ENCODE measurements at places on chromosomes 2 and 18.
A peak's percentile ranks its signal among the peaks of the same experiment; 100 is the strongest.

GRCh38 chr2:127573298-127573697 is 37.8 kb downstream of the MYO7B start:
- DNase-seq = no peak

- DNase-seq = no peak
These were observed 35.1 kb downstream of the EHD3 start for GRCh38 chr2:31269087-31269486.

GRCh38 chr2:128432423-128432822 is 113.8 kb upstream of the HS6ST1 start:
- no peak for DNase-seq

GRCh38 chr2:106563195-106563594 is 76.0 kb downstream of the CD8B2 start:
- no peak for DNase-seq

- DNase-seq = peak; percentile 48
These were observed 38.6 kb upstream of the NOTO start for GRCh38 chr2:73163483-73164367.

DNA sequence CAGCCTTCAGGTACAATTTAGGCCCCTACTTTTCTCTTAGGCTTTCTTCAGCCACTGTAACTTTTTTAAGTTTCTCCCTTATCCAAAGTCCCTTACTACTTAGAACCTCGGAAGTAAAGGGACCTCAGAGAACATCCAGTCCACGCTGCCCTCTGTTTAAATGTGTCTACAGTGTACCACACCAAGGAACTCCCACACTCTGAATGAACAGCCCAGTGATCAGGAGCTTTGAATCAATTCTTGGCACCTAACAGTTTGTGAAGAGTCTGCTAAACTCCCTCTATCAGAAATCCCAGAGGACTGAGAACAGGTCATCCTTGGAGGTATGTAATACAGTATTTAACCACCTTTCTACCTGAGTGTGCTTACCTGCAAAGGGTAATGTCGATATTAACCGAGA is 11.6 kb upstream of the MALT1 start:
- DNase-seq = no peak
